Activated CD4-positive, alpha-beta T cell treated with anti-CD3 and anti-CD28 coated beads, Interleukin-2, amount 10 ng/mL, durations not matched to agents 7 days and 5 days (primary cell): ENCODE measurements at places on chromosomes 11 and 22. TPM values are rescaled to one million over a fixed set of nuclear protein-coding genes. Genes with fewer than 3 reads are reported as not detected.

DNA sequence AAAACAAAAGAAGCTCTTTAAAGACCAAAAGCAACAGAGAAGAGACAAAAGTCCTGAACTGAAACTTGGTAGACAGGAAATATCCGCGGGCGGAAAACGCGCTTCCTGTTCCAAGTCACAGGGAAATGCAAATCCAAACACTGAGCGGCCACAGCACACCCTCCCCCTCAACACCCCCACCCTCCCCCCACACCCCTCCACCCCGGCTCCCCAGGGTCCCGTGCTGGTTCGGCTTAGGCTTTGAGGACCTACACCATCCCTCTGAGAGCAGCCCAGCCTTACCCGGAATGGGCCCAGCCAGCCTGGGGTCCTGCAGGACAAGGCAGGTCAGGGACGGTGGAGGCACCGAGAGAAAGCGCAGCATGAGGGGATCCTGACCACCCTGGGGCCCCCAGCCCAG lies 160.4 kb downstream of the BRD1 start:
- peak; percentile 18 for DNase-seq

GRCh38 chr22:24007253-24008021 lies 2.2 kb upstream of the GSTT4 start:
- DNase-seq = no peak

DNA sequence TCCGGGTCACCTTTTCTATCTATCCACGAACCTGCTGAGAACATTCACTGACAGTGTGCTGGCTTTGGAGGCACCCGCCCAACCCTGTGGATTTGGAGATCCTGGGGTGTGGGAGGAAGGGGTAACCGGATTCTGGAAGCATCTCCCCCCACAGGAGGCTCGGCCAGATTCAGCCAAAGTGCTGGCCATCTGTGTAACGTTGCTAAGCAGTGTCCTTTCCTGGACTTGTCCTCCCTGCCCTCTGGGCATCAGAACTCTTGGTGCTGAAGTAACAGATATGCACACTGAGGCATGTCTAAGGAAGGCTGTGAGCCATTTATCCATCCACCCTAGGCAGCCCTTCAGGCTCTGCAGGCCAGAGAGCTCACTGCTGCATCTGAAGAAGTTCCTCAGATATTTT lies 85.7 kb downstream of the SNX19 start:
- DNase-seq = no peak

Gene CHADL
- total RNA-seq = 0.17 TPM

Gene HTR3B
- total RNA-seq = not detected
